ENCODE measurements at places on chromosomes 16 and 17. TPM values are rescaled to one million over a fixed set of nuclear protein-coding genes. Genes with fewer than 3 reads are reported as not detected.

GRCh38 chr16:70432723-70433457 is 6.0 kb downstream of the ST3GAL2 start:
- no peak for DNase-seq

- no peak for DNase-seq
These were observed 90.5 kb downstream of the NPIPB11 start for GRCh38 chr16:29315916-29316517.

Gene GP1BA
- not detected for polyA plus RNA-seq

- DNase-seq: no peak
These were observed 1.0 kb downstream of the LITAF start for GRCh38 chr16:11585460-11586377.

Gene TAT
- polyA plus RNA-seq: not detected

GRCh38 chr17:55576237-55576995 is 65.2 kb upstream of the SMIM36 start:
- peak; percentile 60 for DNase-seq

DNA sequence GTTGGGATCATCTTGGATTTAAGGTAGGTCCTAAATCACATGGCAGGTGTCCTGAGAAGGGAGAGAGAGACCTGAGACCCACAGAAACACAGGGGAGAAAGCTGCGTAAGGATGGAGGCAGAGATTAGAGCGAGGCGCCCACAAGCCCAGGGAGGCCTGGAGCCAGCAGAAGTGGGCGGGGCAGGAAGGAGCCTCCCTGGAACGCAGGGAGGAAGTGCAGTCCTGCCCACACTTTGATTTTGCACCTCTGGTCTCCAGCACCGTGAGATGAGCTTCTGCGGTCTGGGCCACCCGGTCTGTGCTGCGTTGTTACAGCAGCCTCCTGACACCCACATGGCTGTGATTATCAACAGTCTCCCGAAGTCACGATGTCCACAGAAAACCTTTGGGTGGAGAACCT is 6.4 kb downstream of the DNASE1L2 start:
- no peak for DNase-seq

Gene CARD14
- not detected for polyA plus RNA-seq

DNA sequence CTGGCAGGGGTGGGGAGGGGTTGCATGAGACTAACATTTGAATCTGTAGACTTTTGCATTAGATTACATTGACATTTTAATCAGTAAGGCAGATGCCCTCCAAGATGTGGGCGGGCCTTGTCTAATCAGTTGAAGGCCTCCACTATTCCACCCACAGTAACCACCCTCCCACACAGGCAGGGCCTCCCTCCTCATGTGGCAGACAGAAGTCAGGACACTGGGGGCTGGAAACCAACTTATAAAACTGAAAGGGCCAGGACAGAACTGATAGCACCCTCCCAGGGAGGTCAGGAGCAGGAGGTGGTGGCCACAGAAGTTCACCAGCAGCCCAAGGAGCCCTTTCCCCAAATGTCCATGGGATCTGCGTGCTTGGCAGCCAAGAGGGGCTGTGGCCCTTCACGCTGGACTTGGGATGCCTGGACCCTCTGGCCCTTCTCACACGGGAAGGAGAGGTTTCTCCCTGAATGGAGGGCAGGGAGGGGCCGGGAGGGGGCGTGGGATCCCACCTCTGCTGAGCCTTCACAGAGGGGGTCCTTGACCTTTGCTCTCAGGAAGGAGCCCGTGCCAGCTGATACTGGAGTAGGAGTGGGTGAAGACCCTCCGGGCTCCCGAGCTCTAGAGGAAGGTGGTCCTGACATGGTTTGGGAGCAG is 4.6 kb downstream of the PYCR1 start:
- DNase-seq: no peak

Gene CDYL2
- polyA plus RNA-seq: 2.9 TPM

Gene CYGB
- 7.4 TPM for polyA plus RNA-seq

GRCh38 chr16:53558710-53559109 is 55.7 kb upstream of the AKTIP start:
- DNase-seq: no peak

DNA sequence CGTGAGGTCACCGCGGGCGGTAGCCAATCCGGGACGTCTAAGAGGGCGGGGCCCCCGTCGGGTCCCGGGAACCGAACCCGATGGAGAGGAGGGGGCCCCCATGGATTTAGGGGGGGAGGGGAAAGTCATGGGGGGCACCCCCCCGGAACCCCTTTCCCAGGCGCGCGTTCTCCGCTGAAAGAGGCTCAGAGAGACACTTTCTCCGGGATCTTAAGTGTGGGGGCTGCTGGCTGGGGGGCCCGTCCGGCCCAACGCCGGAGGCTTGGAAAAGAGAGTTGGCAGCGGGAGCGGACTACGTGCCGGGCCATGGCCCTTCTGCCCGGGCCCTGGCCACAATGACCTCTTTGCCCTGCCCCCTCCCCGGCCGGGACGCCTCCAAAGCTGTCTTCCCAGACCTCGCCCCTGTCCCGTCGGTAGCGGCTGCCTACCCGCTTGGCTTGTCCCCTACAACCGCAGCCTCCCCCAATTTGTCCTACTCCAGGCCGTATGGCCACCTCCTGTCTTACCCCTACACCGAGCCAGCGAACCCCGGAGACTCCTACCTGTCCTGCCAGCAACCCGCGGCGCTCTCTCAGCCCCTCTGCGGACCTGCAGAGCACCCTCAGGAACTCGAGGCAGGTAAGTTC is at the start of gene DLX4:
Gene DLX4, plus strand, starts transcription at position 57 of the 626 bp plus-strand sequence. Its CDS starts 279 bp downstream, at position 336.
- DNase-seq: no peak

- no peak for DNase-seq
These were observed 2.9 kb downstream of the SRL start for GRCh38 chr16:4239020-4239419.

- no peak for DNase-seq
These were observed 8.2 kb upstream of the CDK10 start for GRCh38 chr16:89678258-89678657.

Gene MYH13
- polyA plus RNA-seq: not detected

- no peak for DNase-seq
These were observed 8.6 kb upstream of the DUSP14 start for GRCh38 chr17:37481001-37481665.

Gene ADAM11
- polyA plus RNA-seq: 0.37 TPM

Gene ZG16
- polyA plus RNA-seq: not detected

Gene CCL4
- polyA plus RNA-seq: not detected

Gene GPRC5B
- polyA plus RNA-seq: 27.5 TPM

- no peak for DNase-seq
These were observed 6.3 kb downstream of the PDF start for GRCh38 chr16:69324013-69324531.

DNA sequence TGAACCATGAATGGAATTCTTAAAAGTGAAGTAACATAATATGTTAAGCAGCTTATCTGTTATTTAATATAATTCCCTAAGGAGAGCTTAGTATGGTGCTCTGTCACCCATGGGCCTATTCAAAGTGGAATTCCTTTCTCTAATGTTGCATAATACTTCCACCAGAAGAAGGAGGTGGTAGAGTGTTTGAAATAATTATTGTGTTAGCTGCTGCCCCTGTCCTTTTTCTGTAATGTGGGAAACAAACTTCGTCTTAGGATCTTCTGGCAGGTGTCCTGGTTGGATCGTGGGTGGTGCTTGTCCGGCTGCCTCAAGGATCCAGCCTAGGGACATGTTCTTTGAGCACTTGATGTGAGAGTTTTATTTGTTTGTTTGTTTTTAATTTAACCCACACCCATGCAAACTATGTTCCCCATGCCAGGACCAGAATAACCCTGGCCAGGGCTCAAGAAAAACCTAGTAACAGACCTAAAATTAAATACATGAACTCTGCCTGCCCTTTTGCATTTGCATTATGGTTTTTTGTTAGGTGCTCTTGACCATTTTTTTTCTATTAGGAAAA is 46.1 kb downstream of the ZNRF1 start:
- DNase-seq: no peak

Gene PPP1R27
- not detected for polyA plus RNA-seq

DNA sequence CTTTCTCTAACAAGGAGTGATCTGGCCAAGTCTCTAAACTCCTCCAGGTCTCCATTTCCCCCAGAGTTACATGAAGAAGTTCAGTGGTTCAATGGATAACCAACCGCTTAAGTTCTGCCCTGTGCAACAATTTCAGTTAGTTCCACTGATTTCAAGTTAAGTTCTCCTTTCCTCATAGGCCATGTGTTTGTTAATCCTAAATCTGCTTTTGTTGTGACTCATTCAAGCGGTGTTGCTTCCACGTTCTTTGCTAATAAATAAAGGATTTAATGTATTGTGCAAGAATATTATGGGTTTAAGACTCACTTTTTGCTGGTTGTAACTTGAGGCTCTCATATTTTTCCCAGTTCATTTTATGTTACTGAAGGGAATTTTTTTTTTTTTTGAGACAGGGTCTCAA is 36.3 kb downstream of the GNA13 start:
- peak; percentile 59 for DNase-seq

DNA sequence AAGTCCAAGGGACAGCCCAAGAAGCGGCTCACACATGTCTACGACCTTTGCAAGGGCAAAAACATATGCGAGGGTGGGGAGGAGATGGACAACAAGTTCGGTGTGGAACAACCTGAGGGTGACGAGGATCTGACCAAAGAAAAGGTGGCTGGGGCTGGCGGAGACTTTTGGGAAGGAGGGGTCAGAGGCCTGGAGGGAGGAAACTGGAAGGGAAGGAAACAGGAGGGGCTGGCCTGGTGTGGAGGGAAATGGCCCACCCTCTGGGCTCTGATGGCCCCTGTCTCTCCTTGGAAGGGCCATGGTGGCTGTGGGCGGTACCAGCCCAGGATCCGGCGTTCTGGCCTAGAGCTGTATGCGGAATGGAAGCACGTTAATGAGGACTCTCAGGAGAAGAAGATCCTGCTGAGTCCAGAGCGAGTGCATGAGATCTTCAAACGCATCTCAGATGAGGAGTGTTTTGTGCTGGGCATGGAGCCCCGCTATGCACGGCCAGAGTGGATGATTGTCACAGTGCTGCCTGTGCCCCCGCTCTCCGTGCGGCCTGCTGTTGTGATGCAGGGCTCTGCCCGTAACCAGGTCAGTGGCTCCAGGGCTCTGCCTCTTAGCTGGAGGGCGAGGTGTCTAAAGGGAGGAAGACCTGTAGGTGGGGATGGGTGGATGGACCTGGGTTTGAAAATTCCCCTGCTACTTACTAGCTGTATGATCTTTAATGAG is 12.5 kb downstream of the POLR2A start:
- no peak for DNase-seq

DNA sequence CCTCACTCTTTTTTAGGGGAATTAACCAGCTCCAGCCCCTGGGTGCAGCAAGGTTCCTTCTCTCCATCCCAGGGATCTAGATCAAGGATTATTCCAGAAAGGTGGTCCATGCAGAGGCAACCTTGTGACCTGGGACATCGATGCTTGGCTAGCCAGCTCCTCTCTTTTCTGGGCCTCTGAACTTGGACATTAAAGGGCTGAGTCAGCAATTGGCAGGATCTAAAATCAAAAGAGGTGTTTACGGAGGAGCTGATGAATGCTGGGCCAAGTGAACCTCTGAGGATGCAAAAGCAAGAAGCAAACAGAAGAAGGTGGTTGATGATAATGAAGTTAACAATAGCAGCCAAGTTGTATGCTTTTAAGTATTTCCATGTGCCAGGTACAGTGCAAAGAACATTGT is 207.0 kb downstream of the MAF start:
- DNase-seq: no peak

Gene TMEM238L
- not detected for polyA plus RNA-seq

Gene SLC35G6
- not detected for polyA plus RNA-seq

GRCh38 chr17:2331303-2331702 is 5.0 kb downstream of the TSR1 start:
- no peak for DNase-seq

- no peak for DNase-seq
These were observed 712.2 kb downstream of the CDH8 start for GRCh38 chr16:61324044-61324443.
